Stimulated activated naive CD4-positive, alpha-beta T cell treated with Interleukin-2 at 50 U/mL for 16 hours (primary cell): ENCODE measurements at places on chromosomes 6 and 20.

GRCh38 chr20:19396460-19397081 lies 184.1 kb downstream of the SLC24A3 start:
- DNase-seq: no peak

GRCh38 chr20:53098621-53099020 lies 126.5 kb downstream of the TSHZ2 start:
- DNase-seq: no peak

DNA sequence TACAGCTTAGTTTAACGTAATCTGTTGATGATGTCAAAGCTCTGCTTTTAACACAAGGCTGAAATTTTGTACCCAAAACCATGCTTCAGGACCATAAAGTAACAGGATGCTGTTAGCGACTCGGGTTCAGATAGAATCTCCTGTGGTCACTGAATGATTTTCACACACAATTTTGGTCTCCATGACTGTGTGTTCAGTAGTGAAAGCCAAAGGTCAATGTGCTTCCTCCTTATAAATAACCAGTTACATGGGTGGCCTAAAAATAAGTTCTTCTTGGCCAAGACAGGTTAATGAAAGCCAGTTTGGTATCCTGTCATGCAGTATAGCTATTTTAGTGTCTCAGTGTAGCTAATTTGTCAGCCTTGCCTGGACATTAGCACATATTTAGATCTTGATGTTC lies 19.1 kb upstream of the LOC128125822 start:
- no peak for DNase-seq

GRCh38 chr20:59891581-59891980 lies 41.9 kb downstream of the SYCP2 start:
- DNase-seq: no peak

DNA sequence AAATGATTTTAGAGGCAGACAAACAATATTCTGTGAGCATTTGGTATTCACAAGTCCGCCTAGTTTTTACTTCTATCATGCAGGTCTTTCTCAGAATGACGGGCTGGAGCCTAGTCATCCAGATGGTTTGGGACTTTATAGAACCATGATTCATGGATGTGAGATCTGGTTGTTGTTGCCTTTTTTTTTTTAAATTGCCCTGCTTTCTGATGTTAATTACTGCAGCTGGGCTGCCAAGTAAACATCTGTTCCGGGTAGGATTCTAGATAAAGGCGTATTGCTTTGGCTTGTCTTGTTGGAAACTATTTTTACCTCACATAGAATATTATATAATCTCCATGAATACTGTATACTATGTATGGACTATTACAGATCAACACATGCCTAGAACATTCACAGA lies 58.1 kb downstream of the RNF217 start:
- DNase-seq: no peak

- no peak for DNase-seq
Observed at GRCh38 chr6:104688283-104688969, 171.3 kb downstream of the HACE1 start.

DNA sequence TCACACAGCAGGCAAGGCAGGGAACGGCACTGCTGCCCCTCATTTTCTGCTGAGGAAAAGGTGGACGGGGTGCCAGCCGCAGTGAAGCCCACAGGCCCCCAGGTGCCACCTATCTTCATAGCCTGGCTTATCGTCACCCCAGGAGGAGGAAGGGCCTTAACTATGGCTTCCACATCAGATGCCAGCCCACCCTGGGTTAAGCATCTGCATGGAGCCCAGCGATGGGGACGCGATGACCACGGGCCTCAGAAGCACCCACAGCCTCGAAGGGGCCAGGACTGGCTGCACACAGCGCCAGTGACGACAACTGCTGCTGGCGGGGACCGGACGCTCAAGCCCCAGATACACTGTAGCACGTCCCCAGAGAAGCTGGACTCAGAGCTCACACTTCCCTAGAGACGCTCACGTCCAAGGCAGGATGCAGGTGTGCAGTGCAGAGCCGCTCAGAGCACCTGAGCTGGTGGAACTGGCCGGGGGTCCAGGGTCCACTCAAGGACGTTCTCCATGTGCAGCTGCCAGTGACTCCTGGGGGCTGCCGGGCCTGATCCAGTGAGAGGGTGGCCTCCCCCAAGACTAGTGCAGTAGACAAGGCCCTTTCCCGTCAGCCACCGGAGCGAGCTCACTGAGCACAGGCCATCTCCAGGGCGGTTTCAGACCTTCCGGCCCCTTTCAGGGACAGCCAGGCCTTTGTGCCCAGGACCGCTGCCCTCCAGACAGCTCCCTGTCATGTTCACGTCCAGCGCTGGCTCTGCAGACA lies 83.0 kb downstream of the YTHDF1 start:
- DNase-seq: no peak

DNA sequence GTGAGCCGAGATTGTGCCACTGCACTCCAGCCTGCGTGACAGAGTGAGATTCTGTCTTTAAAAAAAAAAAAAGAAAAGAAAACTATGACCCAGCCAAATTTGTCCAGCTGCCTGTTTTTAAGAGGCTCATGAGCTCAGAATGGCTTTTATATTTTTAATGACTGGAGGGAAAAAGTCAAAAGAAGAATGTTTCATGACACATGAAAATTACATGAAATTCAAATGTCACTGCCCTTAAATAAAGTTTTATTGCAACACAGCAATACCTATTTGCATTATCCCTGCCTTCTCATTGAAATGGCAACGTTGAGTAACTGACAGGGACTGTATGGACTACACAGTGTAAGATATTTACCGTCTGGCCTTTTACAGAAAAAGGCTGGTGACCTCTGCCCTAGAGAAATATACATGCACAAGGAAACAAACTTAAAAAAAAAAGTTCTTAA lies 11.4 kb downstream of the SENP6 start:
- no peak for DNase-seq

DNA sequence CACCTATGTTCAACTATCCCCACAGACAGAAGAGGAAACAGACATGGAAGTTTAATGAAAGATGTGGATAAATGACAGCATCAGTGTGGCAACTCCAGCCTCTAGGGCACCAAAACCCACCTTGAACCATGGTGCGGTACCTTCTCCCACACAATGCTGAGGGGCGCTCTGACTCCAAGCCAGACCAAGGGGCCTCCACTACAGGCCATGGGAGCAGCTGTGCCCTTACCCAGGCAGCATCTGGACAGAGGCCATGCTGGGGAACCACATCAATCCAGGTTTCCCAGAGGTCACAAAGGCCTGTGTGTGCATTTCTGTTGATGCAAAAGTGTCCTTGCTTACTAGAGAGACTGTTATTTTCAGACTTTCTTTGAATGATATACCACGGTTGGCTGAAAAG lies 4.1 kb downstream of the PRR18 start:
- DNase-seq: no peak

DNA sequence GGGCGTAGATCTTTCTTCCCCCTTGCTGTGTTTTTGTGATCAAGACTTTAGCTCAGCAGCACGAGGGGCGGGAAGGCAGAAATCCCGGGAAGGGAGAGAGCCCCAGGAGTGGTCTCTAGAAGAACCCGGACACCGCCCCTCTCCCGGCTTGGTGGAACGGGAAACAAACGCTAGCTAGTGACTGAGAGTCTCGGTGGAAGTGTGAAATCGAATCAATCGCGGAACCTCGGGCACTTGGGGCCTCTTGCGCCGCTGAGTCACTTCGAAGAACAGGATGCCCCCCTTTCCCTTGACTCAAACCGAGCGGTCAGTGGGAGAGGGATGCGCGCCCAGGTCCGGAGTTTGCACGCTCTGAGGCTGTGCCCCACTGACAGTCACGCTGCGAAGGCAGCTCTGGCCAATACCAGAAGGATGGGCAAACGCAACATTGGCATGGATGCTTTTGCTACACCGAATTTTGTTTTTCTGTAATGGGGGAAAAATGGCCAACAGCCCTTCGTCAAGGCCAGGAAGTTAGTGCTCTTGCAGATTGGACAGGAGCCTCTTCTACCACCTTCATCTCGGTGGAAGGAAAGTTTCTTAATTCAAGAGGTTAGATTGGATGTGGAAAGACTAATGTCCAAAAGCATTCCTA lies 1.6 kb upstream of the OLIG3 start:
- no peak for DNase-seq

- DNase-seq: no peak
Observed at GRCh38 chr6:68343901-68344300, 291.2 kb upstream of the ADGRB3 start.

GRCh38 chr6:170050591-170051041 lies 240.3 kb downstream of the DLL1 start:
- no peak for DNase-seq

DNA sequence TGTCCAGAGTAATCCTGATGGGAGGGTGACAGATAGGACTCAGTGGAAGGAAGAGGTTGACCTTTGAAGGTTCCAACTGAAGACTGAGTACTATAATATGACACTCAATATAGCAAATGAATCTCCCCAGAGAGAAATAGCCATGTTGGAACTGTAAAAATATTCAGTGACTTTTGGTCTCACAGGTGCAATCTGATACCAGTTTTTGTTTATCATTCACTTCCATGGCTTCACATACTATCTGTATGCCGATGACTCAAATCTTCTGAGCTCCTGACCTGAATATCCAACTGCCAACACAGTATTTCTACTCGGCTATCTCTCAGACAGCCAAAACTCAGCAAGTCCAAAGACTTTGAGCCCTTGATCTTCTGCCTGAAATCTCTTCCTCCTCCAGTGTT lies 21.8 kb upstream of the PKHD1 start:
- no peak for DNase-seq
